HepG2 (cell line): ENCODE measurements at places on chromosomes 16 and 17. TPM values are rescaled to one million over a fixed set of nuclear protein-coding genes. Genes with fewer than 3 reads are reported as not detected.

DNA sequence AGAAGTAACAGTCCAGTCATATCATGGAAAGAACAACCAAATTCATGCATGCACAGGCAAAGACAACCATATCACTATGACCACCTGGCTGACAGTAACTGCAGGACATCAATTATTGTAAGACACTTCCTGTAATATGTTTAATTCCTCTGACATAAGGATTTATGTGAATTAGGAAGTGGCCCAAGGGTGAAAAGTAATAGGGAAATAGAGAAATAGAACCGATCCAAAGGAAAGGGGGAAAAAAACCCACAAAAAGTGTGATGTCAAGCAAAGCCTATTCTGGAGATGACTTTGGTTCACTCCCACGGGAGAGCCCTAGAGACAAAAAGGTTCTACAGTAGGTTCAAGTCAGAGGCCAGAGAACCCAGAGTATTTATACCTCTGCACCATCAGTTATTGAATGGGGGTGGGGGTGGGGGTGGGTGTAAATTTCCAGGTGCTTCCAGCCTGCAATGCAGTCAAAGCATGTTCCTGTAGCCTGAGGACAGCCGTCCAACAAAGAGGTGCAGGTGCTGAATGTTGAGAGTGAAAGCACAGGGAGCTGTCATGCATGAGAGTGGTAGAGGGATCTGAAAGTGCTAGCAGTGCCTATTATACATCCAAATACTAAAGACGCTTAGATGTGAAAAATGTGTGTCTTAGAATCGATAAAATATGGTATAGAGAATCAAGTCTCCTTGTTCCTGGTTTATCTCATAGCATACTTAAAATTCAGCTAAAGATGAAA is 95.6 kb upstream of the HLF start:
- H3K27ac ChIP-seq: no peak overlapping the region
- H3K27me3 ChIP-seq: no peaks in the 10 kb centered on the region
- peaks cover 10% of the 10 kb centered on the region for H3K4me1 ChIP-seq
- H3K36me3 ChIP-seq: peaks cover 3% of the 10 kb centered on the region; the same call in 1 of the 3 replicates
- H3K4me3 ChIP-seq: no peak overlapping the region

DNA sequence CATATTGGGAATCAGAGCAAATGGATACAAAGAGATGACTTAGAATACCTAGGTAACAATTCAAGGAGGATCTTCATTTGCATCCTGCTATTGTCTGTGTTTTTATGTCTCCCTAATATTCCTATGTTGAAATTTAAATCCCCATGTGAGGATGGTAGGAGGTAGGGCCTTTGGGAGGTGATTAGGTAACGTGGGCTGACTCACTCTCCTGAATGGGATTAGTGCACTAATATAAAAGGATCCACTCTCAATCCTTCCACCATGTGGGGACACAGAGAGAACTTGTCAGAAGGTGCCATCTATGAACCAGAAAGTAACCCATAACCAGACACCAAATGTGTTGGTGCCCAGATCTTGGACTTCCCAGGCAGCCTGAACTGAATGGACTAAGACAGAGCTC is 83.4 kb downstream of the CDH8 start:
- H3K4me1 ChIP-seq: no peaks in the 10 kb centered on the region
- H3K27me3 ChIP-seq: no peaks in the 10 kb centered on the region
- H3K27ac ChIP-seq: no peak overlapping the region
- no peak for DNase-seq
- H3K36me3 ChIP-seq: no peaks in the 10 kb centered on the region

Gene GPR139
- not detected in 2 replicates for total RNA-seq

- no peak overlapping the region for H3K27ac ChIP-seq
- peaks cover 26% of the 10 kb centered on the region for H3K27me3 ChIP-seq
- H3K4me1 ChIP-seq: peaks cover 29% of the 10 kb centered on the region
Observed at GRCh38 chr16:21281698-21282389, 3.8 kb upstream of the CRYM start.

Gene MSLN
- 0.72 and 2.0 TPM in 2 replicates for total RNA-seq
